ENCODE measurements at places on chromosomes 3 and 15.

DNA sequence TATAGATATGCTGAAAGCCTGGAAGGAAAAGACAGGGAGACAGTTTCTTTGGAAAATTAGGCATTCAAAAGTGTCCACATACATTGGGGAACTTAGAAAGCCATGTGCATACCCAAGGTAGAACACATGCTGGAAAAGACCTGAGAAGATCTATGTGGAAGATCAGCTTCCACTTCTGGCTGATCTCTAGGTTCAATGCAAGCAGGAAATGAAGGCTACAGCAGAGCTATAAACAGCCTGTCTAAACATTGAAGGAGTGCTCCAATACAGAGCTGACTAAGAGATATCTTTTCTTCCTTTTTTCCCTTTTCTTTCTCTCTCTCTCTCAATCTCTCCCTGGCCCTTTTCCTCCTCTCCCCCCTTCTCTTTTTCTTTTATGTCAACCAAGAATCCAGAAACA lies 73.6 kb upstream of the TCF12 start:
- DNase-seq, result no peak

DNA sequence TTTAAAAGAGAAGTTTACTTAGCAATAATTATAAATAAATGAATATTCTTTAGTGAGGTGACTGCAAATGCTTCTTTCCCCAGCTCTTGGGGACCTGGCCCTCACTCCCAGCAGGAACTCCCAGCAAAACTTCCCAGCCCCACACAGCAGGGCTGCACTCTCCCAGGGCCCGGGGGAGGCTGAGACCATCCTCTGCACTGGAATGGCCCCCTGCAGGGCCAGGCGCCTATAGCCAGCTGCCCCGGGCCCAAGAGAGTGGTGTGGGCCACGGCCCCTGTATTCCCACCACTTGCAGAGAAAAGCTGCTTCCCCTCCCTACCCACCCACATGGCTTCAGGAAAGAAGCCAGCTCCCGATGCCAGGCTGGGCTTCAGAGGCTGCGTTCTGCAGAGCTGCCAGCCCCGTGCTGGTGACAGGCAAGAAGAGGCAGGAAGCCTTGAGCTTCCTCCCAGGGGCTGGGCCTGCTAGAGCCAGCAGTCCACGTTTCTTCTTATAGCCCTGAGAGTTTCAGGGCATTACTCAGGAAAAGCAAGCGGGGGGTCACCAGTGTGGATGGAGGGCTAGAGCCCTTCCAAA lies 20.0 kb downstream of the IDH2 start:
- no peak for DNase-seq

GRCh38 chr3:187810021-187810446 lies 64.8 kb upstream of the BCL6 start:
- no peak for DNase-seq

DNA sequence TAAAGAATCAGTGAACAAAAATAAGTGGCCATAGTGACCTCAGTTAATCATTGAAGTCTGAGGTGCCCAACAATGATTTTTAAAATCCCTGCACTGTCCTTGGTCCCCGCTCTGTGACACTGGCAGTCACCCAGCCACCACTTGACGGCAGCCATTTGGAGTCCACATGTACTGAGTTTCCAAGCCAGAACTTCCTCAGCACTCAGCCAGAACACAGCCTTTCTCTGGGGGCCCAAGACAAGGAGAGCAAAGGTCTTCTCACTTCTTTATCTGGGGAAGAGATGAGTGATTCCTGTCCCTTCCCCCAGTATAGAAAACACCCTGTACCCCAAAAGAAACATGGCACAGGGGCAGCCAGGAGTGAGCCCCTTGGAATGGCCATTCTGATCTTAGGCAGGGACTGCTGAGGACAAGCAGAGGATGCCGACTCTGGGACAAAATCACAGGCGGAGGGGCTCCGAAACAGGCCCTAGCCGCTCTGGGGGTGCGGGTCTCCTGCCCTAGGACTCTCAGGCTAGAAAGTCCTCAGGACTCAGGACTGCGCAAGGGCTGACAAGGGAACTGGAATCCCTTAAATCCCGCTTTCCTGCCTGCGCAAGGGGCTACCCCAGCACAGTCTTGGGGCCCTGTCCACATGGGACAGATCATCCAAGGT lies 12.8 kb downstream of the PAK6 start:
- DNase-seq, result no peak

DNA sequence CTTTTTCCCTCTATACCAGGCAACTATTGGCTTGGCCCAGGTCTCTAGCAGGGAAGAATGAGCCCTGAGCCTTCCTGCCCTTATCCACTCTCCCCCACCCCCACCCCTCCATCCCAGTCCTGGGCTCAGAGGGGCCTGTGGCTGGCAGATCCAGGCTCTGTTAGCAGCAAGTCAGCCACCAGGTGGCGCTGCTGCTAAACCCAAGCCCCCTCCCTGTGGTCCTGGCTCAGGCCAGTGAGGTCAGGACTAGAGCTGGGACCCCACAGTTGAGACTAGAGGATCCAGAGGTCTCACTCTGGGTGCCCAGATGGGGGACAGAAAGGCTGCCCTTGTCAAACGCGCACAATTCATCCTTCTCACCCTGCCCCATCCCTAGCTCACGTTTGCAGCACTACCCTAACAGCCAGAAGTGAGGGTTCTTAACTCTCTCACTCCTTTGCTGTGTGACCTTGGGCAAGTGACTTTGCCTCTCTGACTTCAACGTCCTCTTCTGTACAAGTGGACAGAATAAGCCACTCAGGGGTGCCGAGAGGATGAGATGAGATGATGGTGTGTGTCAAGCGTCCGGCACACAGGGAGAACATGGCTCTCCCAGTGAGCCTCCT lies 46.8 kb upstream of the SLC6A1 start:
- DNase-seq, result peak; percentile 18

DNA sequence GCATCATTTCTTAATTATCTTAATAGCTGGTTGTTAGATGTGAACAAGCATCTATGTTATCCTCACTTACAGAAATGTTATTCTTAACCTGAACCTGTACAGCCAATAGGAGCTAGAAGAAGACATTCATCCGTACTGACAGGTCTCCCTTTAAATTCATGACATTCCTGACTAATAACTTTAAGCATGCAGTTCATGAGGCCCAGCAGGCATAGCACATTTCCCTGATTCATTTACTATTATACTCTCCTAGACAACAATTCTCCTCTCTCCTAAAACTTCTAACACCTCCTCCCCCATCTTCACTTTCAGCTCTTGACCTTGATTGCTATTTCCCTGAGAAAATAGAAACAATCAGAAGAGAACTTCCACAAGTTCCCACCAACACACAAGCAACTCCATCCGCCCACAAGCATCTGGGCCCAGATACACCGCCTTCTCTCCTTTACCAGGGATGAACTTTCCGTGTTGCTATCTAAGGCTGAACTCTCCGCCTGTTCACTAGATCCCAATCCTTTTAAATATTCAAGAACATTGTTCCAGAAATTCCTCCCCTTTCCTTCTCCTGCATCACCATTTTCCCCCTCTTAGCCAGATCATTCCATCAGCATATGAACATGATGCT lies 62.9 kb upstream of the SPRED1 start:
- DNase-seq, result no peak

DNA sequence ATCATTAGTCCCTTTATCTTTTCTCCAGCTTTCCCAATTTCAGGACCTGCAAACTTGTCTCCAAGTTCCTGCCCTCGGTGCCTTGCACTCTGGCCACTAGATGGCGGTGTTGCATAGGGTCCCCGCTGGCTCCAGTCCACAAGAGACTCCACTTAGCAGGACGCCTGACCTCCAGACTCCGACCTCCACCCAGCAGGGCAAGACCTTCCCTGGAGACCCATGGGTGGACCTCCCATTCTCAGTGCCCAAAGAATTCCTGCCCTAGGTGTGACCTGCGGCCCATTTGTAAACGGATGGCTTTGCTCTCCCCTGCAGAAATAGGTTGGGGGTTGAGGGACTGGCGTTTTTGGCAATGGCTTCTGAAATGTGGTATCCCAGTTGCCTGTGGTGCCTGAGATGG lies 82.6 kb downstream of the LSM3 start:
- peak; percentile 39 for DNase-seq

GRCh38 chr15:101436526-101436925 lies 53.0 kb downstream of the PCSK6 start:
- DNase-seq, result no peak

GRCh38 chr3:159239059-159239458 lies 437.2 kb downstream of the MFSD1 start:
- DNase-seq, result no peak

DNA sequence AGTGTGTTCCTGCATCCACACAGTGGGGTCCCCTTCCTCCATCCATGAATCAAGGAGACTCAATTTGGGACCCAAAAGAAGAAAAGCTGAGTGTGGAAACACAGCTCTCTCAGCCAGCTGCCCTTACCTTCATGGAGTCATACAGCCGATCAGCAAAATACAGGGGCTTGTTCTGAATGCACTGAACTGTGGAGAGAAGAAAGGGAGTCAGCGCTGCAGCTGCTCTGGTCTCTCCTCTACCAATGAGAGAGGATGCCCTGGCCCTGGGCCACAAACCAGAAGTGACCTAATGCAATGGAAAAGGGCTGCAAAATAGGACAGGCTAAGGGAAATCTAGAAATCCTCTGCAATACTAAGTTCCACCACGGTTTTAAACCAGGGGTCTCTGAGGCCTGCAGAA lies 46.7 kb downstream of the ANXA2 start:
- DNase-seq, result no peak
